Hypothalamus (tissue), 51 donors: ENCODE measurements at places on chromosomes 1 and 21.
A peak's percentile ranks its signal among the peaks of the same experiment; 100 is the strongest.

- no peak for DNase-seq
Measured at GRCh38 chr1:220689666-220690065, 497 bp upstream of the C1orf115 start.

GRCh38 chr1:220655961-220656740 is 34.0 kb upstream of the C1orf115 start:
- no peak for DNase-seq

DNA sequence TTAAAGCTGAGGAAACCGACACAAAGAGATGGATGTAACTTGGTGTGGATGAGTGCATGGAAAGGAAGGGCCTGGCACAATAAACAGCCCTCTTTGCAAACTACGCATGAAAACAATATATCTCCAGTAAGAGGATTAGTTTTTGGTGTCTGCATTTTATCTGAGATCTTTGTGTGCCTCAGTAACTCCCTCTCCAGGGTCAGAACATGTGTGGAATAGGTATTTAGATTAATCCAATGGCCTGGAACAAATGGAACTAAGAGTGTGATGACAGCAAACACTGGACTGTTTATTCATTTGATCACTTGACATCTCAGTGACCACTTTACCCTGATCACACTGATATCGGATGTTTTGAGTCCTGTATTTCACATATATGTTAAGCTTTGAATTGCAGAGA is 45.3 kb downstream of the AKNAD1 start:
- no peak for DNase-seq

DNA sequence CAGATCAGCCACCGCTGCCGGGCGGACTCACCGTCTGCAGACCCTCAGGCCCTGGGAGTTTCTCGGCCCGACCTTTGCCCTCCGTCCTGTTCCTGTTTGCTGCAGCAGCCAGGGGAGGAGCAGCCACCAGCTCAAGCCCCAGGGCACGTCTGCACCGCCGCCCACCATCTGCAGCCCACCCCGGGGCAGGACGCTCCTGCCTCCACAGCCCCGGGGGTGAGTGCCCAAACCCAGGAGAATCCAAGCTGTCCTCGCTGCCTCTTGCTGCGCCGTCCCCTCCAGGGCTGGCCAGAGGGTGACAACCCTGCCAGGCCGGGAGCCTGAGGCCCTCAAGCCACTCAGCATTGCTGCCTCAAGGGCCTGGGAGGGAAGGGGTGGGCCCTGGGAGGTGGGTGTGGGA is 1.2 kb upstream of the SLC25A34 start:
- no peak for DNase-seq

DNA sequence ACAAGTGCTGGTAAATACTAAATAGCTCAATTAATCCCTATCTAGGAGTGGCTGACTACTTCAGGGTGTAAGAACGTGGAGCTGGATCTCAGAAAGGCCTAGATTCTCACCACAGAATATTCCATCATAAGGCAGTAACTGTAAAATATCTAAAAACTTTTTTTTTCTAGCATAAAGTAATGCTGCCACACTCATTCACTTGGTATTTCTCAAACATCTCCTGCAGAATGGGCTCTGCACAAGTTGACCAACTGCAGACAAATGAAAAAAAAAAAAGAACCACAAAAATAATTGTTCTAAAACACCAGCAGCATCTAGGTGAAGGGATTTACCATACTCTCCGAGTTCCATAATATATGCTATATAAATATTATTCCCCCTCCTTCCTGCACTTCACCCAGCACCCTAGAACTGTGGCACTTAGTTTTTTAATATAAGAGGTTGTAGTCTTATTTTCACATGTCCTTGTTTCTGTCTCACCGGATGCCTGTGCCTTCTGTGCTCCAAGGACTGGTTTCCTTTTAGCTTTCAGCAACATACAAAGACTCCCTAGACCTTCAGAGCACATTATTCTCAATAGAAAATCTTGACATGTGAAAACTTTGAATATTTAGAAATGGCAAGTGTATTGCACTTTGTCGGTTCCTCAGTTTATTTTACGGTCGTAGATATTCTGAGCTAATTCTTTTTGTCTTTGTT is 8.9 kb downstream of the VSIG8 start:
- no peak for DNase-seq

- DNase-seq = no peak
Measured at GRCh38 chr1:227893300-227893948, 54.3 kb downstream of the WNT9A start.

GRCh38 chr1:244964112-244964971 is 100.0 kb upstream of the HNRNPU start:
- no peak for DNase-seq

GRCh38 chr21:36149788-36150711 is 6.6 kb upstream of the DOP1B start:
- peak; percentile 7 for DNase-seq

DNA sequence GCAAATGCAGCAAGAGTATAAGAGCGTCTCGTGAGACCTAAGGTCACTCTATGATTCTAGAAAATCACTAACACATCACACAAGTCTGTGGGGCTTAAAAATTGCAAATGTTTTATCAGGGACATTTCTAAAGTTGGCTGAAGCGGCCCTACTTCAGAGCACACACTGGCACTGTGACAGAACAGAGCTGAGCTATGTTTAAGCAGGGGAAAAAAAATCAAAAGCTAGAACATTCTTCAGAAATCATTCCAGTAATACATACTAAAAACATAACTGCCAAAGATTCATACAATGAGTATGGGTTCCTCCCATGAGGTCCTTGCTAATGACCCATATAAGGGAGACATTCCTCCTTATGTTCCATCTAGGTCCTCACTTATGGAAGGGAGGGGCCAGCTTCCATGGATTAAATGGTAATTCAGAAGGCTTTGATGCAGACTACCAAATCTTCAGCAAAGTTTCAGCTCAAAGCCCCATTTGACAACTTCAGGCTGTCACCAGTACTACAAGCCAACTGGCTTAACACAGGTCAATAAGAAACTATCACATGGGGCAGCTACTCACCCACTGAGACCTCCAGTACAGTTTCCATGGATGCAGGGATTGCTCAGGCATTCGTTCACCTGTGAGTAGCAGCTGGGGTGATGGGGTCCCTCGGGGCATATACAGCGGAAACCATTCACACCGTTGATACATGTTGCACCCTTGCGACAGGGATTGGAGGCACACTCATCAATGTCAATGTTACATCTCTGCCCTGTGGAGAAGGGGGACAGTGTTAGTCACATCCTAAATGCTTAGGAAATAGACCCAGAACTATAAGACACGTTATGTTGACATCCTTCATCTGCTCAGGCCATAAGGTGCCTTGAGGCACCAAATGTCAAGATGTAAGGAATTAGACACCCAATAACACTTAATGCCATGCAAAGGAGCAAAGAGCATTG is 58.4 kb upstream of the ADAM30 start:
- DNase-seq = no peak

DNA sequence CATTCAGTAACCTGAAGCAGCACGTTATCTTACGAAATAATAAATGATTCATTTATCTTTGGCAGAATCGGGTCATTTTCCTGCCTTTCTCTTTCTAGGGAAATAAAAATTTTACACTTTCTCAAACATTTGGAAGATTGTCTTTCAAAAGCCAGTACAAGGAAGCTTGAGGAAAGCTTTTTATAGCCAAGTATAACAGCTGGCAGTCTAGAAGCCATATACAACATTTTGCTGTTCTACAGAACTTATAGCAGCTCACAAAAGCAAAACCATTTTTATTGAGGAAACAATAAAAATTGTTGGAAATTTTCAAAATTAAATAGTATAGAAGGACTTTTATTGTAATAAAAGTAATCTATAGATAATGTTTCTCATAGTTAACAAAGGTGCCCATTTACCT is 448.6 kb downstream of the SMYD3 start:
- no peak for DNase-seq

GRCh38 chr1:206133751-206134415 is 16.7 kb upstream of the AVPR1B start:
- DNase-seq = no peak

GRCh38 chr1:230818901-230819300 is 49.4 kb downstream of the C1orf198 start:
- DNase-seq = no peak

GRCh38 chr1:24793447-24794129 is 48.3 kb downstream of the CLIC4 start:
- no peak for DNase-seq

- DNase-seq = no peak
Measured at GRCh38 chr1:157487504-157487903, 64.8 kb downstream of the FCRL5 start.

DNA sequence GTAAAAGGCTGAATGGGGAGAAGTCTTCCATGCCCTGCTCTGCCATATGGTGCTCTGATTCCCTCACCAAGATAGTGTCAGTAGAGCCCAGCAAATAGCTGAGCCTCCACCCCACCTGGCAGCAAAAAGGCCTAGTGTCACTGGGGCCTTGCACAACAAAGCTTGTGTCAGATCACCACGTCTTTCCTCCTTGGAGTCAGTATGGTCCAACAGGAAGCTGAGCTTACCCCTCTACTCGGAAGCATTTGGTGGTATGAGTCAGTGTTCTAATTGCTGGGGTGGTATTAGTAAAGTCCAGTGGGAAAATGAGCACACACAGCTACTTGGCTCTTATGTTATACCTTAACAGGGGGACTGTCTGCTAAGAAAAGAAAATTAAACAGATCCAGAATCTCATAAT is 18.7 kb upstream of the RRP15 start:
- DNase-seq = no peak

DNA sequence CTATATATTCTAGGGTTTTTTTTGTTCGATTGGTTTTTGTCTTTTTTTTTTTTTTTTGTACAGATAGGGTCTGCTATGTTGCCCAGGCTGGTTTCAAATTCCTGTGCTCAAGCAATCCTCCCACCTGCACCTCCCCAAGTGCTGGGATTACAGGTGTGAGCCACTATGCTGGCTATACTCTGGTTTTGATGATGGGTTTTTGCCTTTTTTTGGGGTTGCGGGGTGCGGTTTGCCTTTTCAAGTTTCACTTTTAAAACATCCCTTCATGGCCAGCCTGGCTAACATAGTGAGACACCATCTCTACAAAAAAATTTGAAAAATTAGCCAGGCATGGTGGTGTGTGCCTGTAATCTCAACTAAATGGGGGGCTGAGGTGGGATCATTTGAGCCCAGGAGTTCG is 10.0 kb downstream of the KDM5B start:
- no peak for DNase-seq

DNA sequence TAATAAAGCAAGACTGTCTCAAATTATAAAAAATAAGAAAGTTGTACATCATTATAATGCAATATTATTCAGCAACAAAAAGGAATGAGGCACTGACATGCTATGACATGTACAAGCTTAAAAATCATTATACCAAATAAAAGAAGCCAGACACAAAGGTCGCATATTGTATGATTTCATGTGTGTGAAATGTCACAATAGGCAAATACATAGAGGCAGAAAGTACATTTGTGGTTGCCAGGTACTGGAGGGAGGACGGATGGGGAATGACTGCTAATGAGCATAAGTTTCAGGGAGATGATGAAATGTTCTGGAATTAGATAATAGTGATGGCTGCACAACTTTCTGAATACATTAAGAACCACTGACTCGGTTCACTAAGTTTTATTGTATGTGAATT is 73.6 kb upstream of the NBPF3 start:
- DNase-seq = no peak

DNA sequence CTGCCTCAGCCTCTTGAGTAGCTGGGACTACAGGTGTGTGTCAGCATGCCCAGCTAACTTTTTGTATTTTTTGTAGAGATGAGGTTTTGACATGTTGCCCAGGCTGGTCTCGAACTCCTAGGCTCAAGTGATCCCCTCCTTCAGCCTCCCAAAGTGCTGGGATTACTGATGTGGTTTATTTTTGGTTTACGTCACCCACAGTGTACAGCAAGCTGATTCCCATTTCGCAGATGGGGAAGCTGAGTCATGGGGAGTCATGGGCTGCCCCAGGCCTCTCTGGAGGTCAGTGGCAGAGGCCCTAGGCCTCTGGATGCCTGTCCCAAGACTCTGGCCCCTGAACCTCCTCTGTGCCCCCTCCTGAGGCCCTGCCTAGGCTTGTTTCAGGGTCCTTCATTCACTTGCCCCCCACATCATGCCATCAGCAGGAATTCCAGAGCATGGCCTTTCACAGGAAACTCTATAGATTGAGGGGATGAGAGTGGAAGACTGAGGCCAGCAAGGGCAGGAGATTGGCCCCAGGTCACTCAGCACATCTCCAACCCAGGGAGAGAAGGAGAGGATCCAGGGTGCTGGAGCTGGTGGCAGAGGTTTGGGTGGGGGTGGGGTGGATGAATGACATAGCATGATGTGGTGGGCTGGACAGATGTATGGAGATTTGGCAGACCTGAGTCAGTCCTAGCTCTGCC is 266.0 kb downstream of the PTPRU start:
- DNase-seq = no peak

DNA sequence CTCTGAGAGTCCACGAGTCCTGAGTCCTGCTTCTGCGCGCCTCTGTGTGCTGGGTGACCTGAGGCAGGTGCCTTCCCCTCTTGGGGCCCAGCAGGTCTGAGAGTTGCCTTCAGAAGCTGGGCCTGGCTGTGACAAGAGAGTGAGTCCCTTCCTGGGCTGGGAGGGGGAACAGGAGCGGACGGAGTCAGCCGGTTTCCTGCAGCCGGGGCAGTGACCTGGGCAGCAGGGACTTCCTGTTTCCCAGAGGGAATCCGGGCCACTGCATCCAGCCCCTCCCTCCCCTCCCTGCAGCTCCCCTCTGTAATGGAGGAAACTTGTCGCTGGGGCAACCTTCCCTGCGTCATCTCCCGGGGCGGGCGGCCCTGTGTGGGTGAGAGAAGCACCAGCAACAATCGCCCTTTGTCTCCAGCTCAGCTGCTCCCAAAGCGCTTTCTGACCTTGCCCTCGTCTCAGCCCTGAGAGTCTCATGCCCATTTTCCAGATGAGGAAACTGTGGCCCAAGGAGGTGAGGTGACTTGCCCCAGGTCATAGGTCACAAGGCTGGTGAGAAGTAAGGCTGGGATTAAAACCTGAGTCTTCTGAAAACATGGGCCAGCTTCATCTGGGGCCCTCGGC is 61.1 kb downstream of the SDC3 start:
- peak; percentile 81 for DNase-seq
